ENCODE measurements at places on chromosomes 16 and 17.

DNA sequence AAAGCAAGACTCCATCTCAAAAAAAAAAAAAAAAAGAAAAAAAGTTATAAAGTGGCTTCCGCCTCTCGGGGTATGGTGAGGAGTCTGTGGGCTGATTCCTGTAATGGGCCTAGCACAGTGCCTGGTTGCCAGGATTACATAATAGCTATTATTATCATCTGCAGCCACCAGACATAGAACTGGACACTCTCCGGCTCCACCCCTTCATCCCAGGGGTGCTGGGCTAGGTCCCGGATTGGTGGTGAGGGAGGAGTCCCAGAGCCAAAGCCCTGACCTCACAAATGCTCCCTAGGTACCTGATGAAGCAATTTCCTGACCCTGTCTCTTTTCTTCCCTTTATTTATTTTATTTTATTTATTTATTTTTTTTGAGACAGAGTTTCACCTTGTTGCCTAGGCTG lies 11.6 kb upstream of the ADGRG1 start:
- no peak for DNase-seq

DNA sequence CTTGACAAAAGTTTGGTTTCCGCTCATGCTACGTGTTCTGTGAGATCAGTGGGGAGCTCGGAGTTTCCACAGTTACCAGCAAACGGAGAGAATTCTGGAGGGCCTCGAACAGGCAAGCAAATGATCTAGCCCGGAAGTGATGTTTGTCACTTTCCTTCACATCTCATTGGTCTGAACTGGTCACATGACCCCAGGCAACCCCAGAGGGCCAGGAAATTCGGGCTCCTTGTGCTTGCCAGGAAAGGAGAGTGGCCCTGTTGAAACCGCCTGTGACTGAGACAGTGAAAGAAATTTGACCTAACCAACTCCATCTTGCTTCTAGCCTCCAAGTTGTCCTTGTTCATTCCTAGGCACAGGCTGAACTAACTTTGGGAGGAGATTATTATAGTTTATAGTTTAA lies 23.0 kb downstream of the SPPL2C start:
- no peak for DNase-seq

DNA sequence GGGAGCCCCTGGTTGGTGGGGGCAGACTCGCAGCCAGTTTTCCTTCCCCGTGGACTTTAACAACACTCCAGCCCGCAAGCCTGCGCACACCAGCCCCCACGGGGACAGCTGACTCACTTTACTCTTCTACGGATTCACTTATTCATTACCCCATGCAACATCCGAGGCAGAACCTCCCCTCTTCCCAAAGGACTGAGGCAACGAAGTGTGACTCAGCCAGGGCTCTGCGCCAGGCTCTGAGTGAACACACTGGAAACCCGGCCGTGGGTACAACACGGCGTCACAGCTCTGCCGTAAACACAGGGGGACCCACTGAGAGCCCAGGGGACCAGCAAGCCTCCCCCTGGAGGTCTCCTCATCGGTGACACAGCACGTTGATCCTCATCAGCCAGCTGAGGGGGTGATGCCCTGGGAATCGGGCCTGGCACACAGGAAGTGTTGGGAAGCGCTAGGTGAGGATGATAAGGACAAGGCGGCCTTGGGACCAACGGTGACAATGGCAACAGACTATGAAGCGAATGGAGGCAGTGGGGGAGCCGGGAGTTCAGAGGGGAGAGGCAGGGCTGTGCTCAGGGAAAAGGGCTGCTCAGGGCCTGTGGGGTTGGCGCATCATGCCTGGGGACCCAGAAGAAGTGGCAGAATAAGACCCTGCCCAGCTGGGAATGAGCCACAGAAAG lies 14.6 kb downstream of the COTL1 start:
- DNase-seq, result peak; percentile 90

GRCh38 chr16:75111961-75112733 lies 4.4 kb downstream of the LDHD start:
- peak; percentile 79 for DNase-seq

DNA sequence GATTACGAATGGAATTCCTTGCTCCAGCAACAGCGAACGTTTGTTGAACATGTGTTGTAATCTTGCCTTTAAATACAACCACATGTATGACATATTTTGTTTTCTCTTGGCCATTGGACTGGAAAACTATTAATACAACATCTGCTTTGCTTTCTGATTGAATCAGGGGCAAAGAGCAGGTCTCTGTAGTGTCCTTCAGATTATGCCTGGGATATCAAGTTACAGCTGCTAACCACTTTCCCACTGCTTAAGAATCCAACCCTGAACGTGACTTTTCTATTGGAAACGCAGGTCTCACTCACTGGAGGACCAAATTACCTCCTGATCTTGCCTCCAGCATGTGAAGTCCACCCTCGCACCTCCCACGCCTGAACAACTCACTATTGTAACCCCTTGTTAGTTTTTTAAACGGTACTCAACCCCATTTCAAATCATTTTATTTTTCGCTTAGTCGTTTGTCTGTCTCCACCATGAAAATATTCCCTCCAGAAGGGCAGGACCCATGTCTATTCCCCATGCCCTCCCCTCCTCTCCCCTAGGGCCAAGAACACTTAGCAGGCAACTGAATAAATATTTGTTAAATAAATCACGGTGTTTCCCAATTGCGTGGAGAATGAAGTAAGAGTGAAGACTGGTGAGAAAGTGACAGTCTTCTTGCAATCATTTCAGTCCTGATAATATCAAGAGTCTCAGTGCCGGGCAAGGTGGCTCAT lies 57.4 kb upstream of the MRTFB start:
- DNase-seq, result peak; percentile 28

Measured in upper lobe of left lung (tissue), 6 donors.